ENCODE measurements at places on chromosomes 2 and 18. TPM values are rescaled to one million over a fixed set of nuclear protein-coding genes. Genes with fewer than 3 reads are reported as not detected.

RNF152 gene
- 90.5 TPM for total RNA-seq

ZFAND2B gene
- total RNA-seq = 20.6 TPM

GAL3ST2 gene
- 0.85 TPM for total RNA-seq

CRYBA2 gene
- not detected for total RNA-seq

WDR12 gene
- total RNA-seq = 50.6 TPM

Data from regular cardiac myocyte (primary cell).